ENCODE measurements at places on chromosomes 4 and X.

GRCh38 chrX:20412871-20413486, 146.3 kb upstream of the RPS6KA3 start:
- peak; percentile 44 for DNase-seq

- no peak for DNase-seq
Observed at GRCh38 chr4:109645874-109646710, 57.2 kb downstream of the CASP6 start.

- peak; percentile 62 for DNase-seq
Observed at GRCh38 chrX:15242899-15243555, 26.9 kb downstream of the ASB9 start.

- DNase-seq: no peak
Observed at GRCh38 chr4:7557456-7557855, 122.7 kb upstream of the PSAPL1 start.

DNA sequence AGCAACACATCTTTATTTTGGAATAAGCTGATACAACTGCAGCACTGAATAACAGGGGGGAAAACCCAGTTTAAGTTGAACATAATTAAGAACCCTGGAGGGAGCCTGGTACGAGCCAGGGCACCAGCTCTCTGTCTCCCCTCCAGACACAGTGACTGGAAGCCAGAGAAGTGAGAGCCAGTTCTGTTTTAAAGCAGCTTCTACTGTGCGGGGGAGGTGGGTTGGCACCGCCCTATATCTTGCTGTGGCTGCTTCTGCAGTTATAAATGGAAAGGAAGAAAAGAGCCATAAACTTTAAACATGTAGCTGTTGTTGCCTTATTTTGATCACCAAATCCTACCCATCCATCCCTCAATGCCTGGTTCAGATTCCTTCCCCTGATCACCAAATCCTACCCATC, 207.9 kb upstream of the ANXA3 start:
- DNase-seq: no peak

Measured in common myeloid progenitor, CD34-positive (primary cell).